HT1080 (cell line): ENCODE measurements at places on chromosomes 2 and 18.

GRCh38 chr2:236668531-236668969 lies 98.9 kb downstream of the ACKR3 start:
- no peak for DNase-seq

DNA sequence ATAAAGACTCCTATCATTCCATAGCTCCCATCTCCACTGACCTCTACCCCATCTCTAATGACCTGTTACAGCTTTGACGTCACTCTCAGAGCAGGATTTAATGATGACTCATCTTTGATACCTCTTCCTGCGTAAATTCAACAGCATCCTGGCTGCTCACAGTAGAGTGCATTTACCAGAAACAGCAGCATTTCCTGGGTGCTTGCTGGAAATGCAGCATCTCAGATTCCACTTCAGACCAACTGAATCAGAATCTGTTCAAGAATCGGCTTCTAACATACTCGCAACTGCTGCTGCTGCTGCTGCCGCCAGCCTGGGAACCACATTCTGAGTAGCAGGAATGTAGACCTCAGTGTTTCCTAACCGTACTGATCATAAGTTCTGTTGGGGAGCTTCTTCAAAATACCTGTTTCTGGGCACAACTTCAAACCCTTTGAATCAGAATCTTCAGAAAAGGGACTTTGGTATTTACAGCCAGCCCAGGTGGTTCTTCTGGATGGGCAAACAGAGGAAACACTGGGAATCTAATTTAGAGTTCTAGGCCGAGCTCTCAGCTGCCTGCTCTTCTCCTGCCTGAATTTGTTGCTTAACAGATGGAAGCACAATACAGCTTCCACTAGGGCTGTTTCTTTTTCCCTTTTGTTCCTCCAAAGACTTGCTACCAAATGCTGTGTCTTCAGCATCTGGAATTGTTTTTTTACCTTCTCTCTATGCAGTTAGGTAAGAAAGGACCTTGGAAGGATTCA lies 241.4 kb downstream of the NCKAP5 start:
- DNase-seq = peak; percentile 72

DNA sequence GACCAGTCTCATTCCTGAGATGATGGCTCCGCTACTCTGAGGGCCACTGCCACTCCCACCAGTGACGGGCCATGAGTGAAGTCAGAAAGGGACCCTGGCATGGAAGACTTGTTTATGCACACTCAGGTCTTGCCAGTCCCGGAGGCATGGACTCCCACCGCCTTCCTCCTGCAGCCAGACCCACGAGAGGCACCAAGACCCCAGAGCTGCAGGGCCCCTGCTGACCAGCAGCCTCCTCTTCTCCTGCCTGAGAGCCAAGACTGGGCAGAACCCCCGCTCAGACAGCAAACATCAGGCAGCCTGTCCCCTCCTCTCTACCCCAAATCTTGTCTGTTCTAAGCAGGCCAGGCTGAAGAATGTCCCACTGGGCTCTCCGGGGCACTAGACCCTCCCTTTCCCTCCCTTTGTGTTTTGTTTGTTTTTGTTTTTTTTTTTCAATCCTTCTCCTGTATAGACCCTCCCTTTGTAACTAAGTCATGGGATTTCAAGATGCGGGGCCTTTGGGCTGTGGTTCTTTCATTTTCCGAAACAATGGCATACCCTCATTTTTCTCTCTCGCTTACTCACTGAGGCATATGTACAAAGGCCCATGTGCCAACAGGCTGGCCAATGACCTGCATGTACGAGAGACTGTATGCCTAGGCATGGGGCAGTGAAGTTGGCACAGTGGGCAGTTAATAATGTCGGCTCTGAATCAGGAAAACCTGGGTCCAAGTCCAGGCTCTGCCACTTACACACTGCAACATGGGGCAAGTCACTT lies 24.3 kb upstream of the MAPRE3 start:
- no peak for DNase-seq

DNA sequence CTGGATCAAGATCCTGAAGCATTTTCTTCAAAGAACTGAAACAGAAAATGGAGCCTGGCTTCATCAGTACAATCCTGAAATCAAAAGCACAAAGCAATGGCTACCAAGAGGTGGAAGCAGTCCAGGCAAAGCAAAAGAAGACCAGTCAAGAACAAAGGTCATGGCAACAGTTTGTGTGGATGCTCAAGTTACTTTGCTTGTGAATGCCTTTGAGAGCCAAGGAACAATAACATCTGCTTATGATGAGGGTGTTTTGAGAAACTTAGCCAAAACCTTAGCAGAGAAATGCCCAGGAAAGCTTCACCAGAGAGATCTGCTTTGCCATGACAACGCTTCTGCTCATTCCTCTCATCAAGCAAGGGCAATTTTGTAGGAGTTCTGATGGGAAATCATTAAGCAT lies 723.1 kb downstream of the TMEM182 start:
- DNase-seq = no peak

- no peak for DNase-seq
Observed at GRCh38 chr2:66431274-66431642, 3.7 kb upstream of the MEIS1 start.
